ENCODE measurements at places on chromosomes 3 and 15.

- peak; percentile 9 for DNase-seq
These were observed 100.7 kb downstream of the SNRPN start for GRCh38 chr15:25055356-25056068.

- DNase-seq, result no peak
These were observed 91.0 kb upstream of the RPL32 start for GRCh38 chr3:12932347-12932746.

DNA sequence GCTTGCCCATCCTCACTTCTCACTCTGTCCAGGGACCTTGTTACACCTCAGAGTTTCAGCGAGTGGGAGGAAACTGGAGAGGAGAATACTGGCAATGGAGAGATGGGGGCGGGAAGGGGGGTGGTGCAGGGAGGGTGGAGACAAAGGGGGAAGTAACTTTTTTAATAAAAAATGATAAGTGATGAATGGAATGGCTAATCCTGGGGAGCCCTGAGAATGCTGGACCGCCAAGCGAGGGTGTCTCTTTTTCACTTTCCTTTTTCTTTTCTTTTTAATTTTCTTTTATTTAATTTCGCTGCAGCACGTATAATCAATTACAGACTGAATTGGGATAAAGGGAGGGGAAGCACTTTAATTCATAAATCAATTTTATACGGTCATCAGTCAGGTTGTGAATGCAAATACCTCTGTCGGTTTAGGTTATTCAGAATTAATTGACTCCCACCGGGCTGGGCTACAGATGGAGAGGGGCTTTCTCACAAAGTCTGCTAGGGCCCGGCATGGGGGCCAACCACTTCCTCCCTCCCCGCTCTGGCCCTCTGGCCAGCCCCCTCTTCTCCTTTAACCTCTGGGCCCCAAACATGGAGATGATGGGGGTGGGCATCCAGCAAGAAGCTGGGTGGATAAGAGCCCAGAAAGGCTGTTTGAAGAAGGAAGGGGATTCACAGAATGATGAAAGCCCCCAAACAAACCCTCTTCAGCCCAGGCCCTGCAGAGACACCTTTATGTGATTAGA, 106.8 kb upstream of the BOC start:
- no peak for DNase-seq

- no peak for DNase-seq
These were observed 67.9 kb downstream of the ULK4 start for GRCh38 chr3:41893977-41894376.

- DNase-seq, result no peak
These were observed 84.8 kb downstream of the DCLK3 start for GRCh38 chr3:36679384-36680200.

DNA sequence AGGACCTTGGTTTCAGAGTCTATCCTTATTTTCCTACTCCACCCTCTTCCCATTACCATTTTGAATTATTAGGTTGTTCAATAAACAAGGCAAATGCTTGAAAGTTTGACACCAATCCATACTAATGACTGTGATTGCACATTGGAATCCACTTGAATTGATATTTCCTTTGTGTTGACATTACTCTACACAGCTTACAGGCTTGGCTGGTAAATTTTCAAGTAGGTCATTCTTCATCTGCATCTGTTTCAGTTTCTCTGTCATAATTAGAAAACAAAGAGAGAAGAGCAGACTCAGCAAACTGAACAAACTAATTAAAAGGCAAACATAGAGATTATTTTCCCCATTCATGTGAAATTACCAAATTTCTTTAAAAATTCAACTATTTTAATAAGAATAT, 732.9 kb upstream of the BCHE start:
- DNase-seq, result no peak

DNA sequence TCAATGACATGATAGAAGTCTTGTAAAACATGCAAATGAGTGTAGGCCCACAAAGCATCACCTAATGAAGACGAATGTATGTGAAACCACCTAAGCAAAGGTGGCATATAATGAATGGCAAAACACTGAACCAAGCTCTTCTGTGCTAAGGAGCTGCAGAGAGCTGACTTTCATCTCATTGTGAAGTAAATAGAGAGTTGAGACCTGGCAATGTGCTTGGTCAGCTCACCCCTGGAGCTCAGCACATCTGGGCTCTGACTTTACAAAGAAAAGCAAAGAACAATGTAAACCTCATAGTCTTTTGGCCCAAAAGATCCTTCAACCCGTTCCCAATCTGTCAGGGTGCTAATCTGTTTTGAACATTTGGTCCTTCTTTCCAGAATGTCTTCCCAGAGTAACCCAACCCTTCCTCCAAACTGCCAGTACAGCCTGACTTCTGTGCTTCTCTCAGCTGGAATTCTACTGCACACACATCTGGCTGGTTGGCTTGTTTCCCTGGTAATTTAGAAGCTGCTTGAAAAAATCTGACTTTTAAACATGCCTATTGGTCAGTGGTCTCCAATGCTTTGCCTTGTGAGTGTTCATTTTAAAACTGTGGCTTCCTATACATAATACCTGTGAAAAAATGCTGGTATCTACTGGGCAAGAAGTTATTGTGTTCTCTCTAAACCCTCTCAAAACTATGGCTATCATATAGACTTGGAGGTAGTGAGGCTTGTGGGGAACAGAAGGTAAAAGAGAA, 101.7 kb downstream of the CD200R1L start:
- peak; percentile 71 for DNase-seq

DNA sequence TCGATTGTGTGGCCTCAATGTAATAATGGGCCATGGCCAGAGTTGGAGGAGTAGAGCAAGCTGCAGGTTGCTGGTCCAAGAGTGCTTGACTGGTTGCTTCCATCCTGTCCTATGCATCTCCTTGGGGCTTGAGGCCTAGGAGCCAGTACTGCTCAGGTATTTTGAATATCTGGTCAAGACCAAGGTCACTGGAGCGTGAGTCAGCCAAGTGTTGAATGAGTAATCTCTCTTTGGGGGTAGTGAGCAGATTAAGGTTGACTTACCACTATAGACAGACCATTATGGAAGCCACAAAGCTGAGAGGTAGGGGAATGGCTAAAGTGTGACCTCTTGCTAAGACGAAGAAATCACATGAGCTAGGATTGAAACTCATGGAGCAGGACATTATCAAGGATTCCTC, 9.4 kb upstream of the PARP6 start:
- no peak for DNase-seq

DNA sequence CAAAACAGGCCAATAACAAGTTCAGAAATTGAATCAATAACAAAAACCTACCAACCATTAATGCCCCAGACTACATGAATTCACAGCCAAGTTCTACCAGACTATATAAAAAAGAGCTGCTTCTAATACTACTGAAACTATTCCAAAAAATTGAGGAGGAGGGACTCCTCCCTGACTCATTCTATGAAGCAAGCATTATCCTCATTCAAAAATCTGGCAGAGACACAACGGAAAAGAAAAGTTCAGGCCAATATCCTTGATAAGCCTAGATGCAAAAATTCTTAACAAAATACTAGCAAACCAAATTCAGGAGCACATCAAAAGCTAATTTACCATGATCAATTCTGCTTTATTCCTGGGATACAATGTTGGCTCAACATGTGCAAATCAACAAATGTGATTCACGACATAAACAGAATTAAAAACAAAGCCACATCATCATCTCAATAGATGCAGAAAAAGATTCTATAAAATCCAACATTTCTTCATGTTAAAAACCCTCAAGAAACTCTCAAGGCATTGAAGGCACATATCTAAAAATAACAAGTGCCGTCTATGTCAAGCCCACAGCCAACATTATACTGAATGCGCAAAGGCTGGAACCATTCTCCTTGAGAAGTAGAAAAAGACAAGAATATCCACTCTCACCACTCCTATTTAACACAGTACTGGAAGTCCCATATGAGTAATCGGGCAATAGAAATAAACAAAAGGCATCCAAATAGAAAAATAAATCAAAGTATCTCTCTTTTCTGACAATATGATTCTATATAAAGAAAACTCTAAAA, 573.6 kb upstream of the GRM7 start:
- no peak for DNase-seq

DNA sequence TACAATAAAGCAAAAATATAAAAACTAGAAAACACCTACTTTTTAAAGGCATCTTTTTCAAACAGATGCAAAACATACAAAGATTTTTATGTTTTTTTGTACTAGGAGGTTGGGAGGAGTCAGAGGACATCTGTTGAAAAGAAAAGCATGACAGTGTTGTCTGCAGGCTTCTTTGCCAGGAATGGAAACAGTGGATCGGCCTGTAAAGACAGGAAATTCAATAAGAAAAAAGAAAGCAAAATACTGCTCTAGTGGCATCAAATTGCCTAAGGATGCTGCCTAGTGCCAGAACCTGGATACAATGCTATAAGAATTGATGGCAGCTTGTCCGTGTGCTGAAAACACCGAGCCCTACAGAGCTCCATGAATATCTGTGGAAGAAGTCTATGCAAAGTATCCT, 69.9 kb downstream of the TBC1D5 start:
- DNase-seq, result peak; percentile 29

- DNase-seq, result no peak
These were observed 198.5 kb upstream of the GADL1 start for GRCh38 chr3:31092748-31093589.

DNA sequence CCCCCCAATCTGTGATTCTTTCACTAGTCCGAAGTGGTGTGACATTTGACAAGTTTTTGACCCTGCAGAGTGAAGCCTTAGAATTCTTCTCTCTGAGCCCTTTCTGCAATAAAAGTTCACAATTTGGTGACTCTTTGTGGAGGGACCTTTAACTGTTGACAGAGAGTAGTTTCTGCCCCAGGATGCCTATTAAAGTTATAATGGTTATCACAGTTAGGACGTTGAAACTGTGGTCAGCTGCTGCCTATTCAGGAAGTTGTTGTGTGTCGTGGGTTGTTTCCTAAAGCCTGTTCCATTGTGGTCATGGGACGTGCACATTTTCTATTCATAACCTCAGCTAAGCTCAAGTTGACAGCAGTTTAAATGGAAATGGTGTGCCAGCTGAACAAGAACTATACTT, 274.5 kb downstream of the NEK10 start:
- no peak for DNase-seq

DNA sequence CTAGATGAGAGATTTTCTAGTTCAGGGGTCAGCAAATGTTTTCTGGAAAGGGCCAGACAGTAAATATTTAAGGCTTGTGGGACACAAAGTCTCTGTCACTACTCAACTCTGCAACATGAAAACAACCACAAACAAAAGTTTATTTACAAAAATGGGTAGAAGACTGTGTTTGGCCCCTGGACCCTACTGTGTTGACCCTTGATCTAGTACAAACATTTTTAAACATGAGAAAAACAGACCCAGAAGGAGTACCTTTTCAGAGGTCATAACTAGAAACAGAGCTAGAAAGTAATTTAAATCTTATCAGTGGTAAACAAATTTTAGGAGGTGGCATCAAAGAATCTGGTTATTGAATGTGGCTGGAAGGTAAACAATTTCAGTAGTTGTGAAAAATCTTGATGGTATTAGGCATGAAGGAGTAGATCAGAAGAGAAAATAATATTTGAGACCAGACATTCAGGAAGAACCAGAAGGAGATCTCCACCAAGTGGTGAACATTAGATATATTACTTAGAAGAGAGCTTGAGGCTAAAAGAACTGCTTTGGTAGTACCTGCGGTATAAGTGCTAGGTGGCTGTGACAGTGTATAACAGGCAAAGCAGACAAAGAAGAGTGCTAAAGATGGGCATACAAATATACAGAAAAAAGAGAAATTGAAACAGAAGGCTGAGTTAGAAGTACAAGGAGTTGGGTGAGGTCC, 101.7 kb downstream of the NR1I2 start:
- no peak for DNase-seq

GRCh38 chr15:91635080-91635479, 218.4 kb upstream of the SLCO3A1 start:
- DNase-seq, result no peak
